ENCODE measurements at places on chromosomes 6 and 20.

DNA sequence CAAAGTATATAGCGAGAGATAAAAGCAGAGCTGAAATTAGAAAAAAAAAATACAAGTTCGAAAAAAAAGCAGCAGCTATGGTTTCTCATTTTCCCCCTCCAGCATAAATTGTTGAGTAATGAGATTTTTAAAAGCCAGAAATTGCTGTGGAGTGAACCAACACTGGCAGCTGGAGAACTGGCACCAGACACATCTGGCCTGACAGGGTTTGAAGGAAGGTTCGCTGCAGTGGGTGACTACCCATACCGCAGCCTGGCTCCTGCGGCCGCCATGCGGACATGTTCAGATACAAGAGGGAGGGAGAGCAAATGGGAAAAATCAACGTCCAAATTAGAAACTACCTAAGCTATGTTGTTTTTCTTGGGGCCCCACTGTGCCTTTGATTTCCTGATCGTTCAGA is 3.3 kb downstream of the APCDD1L start:
- no peak for DNase-seq

GRCh38 chr6:21219241-21219640 is 374.3 kb upstream of the SOX4 start:
- DNase-seq = no peak

DNA sequence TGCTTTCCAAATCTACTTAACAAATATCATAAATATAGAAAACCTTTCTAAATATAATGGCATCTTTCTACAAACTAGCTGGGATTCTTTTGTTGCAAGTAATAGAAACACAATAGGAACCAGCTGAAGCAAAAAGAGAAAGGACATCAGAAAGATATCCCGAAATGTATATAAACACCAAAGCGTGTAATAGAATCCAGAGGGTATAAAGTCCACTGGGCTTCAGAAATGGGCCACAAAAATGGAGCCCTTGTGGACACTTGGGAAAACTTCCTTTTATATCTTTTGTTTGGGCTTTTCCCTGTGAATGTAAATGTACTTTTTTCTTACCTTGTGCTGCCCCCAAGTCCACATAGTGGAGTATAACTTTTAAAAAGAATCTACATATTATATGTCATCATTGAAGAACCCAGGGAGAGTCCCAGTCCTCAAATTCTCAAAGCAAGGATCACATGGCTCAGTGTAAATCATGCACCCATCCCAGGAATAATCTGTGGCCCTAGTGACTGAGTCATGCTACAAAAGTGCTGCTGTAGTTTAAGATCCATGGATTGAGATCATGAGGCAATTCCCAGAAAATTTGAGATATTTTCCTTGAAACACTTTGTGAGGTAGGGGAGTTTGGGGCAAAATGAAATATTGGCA is 457.0 kb downstream of the EPM2A start:
- no peak for DNase-seq

GRCh38 chr6:34484391-34484790 is 18.5 kb downstream of the PACSIN1 start:
- DNase-seq = no peak

DNA sequence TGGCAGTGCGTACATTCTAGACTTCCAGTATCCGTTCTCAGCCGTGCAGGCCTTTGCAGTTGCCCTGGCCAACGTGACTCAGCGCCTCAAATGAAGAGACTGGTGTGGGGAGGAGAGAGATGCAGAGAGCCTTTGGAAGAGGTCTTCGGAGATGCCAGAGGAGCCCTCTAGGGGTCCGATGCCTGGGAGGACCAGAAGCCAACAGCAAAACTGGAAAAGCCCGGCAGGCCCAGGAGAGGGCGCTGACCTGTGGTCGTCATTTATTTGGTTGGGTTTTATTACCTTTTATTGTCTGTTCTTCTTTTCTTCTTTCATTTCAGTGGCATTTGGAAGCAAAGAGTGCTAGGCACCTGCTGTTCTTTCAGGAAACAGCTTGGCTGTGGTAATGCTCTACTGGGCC is 53.3 kb upstream of the TMEM181 start:
- peak; percentile 81 for DNase-seq

DNA sequence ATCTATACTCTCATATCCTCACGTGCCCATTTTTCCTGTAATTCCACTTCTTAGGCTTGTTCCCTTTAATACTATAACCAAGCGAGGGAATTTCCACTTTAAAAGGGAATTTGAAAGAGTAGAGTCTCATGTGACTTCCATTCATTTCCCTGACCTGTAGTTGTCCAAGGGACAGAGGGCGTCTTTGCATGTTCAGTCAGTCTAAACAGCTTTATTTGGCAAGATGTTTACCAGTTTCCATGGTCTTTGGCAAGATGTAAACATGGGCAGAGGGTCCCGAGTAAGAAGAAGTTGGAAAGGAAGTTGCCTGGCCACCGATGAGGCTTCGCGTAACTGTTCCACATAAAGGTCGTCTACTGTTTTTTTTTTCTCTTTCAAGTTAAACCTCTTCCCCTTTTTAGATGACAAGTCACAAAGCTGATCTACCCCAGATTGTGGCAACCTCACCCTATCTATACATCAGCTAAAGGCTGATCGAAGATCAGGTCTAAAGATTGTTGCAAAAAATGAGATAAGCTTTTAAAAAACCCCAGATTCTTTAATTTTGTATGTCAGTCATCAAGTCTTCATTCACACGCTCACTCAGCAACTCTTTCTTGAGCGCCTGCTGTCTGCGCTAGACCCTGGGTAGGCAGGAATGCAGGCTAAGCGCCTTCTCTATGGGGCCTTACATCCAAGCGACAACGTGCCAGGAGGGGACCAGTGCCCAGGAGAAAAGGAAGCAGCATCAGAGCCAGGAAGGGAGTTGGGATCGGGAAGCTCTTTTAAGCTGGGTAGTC is 31.7 kb upstream of the CCR6 start:
- DNase-seq = no peak

DNA sequence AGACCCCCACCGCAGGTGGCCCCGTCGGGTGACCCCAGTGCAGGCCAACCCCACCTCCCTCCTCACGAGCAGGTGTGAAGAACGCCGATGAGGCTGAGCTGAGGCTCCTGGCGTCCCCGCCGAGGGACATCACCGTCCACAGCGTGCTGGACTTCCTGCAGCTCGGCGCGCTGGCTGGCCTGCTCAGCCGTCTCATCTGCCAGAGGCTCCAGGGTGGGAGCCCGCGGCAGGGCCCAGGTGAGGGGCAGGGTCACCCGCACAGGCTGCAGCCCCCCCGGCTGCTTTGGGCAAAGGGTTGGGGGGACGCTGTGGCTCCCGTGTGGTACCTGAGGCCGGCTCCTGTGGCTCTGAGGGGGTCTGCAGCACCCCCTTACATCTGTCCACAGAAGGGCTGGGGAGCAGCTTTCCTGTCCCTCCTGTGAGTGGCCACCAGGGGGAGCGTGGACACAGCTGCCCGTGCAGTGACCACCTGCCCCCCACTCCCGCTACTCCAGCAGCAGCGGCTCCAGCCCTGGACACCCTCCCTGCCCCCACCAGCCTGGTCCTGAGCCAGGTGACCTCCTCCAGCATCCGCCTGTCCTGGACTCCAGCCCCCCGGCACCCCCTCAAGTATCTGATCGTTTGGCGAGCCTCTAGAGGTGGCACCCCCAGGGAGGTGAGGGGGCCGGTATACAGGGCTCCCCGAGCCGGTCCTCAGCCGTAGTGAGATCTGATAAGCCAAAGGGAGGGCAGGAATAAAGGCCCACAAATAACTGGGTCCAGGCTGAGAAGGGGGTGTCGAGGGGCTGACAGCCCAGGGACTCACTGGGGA is 16.5 kb downstream of the COL20A1 start:
- DNase-seq = peak; percentile 75

DNA sequence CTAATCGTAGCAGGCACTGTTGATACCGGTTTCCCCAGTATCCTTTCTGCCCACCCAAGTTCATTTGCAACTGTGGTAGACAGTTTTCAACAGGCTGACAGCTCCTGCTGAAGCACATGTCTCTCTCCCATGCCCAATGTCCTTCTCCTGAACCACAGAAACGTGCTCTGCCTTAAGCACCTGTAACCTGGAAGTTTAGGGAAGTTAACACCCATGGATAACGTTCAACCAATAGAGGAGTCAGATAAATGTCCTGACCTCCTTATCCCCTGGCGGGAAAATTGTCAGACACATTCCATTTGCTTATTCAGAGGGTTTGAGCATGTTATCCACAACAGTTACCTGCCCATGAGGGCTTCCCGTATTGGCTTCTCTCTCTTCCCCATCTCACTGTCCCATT is 29.8 kb upstream of the MOCS1 start:
- DNase-seq = no peak

DNA sequence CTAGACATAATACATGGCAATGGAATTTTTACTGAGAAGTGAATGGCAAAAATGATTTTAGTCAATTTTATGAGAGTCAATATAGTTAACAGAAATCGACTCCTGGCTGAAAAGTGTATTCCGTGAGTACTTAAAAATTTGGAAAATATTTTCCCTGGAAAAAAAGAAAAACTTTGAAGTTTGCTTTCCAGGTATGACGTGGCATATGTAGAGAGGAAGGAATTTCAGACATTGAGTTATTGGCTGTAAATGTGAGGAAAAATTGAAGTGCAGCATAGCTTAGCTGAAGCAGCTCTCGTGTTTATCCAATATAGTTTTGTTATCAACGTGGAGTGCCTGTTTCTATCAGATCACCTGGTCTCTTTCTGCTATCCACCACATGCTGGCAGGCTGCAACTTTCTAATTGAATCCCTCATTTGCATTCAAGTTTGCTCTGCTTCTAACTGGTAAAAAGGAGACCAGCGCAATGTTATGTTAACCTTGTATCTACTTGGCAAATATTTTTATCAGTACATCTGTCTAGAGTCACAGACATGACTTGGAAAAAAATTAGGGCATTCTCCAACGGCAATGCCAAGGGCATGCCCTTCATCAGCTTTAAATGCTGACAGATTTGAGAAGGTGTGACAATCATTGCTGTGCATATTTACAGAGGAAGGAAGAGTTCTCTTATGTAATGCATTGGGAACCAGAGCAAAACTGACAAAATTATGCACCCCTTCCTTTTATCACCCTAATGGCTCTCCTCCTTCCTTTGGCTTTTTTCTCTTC is 1102.8 kb upstream of the FLRT3 start:
- DNase-seq = no peak

GRCh38 chr6:170110201-170111140 is 180.4 kb downstream of the DLL1 start:
- no peak for DNase-seq

GRCh38 chr20:20594171-20594530 is 118.3 kb downstream of the RALGAPA2 start:
- DNase-seq = no peak

DNA sequence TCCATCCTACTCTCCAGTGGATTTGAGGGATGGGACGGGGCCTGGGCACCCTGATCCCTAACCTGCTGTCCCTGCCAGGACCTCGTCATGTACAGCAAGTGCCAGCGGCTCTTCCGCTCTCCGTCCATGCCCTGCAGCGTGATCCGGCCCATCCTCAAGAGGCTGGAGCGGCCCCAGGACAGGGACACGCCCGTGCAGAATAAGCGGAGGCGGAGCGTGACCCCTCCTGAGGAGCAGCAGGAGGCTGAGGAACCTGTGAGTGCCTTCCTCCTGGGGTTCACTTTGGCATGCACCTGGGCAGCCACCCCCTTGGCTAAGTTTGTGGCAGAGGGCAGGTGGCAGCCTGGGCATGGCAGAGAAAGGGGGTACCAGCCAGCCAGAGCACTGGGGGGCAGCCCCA is 5.7 kb downstream of the CDC25B start:
- no peak for DNase-seq

- DNase-seq = no peak
Observed at GRCh38 chr6:14119784-14120183, 2.2 kb downstream of the CD83 start.
